Foreskin fibroblast (primary cell): ENCODE measurements at places on chromosomes 2 and 18.
A peak's percentile ranks its signal among the peaks of the same experiment; 100 is the strongest.

DNA sequence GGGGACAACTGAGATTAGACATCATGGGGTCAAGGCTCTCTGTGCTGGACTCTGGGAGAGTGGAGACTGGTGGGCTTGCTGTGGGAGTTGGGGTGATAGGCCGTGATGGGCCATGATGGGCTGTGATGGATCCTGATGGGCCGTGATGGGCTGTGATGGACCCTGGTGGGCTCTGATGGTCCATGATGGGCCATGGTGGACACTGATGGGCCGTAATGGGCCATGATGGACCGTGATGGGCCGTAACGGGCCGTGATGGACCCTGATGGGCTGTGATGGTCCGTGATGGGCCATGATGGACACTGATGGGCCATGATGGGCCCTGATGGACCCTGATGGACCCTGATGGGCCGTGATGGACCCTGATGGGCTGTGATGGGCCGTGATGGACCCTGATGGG lies 18.5 kb downstream of the LPIN1 start:
- no peak for DNase-seq

- no peak for DNase-seq
These were observed 5.5 kb downstream of the UBE2E3 start for GRCh38 chr2:180985771-180986395.

DNA sequence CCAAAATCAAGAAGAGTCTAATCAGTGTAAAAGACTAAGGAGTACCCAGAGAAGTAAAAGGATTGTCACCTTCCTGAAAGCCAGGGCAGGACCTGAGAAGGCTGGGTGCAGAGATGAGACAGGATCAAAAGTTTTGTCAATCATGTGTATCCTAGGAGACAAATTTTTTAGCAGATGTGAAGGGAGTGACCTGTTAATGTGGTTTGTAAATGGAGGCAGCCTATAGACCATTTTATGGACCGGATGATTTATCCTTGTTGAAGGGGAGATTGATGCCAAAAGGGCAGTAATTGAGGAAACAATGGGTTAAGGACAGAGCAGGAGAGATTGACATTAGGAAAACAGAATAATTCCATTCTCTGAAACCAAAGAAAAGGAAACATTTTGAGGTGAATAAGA lies 813 bp downstream of the NDC80 start:
- no peak for DNase-seq

GRCh38 chr2:217980591-217980990 lies 22.2 kb downstream of the TNS1 start:
- no peak for DNase-seq

GRCh38 chr2:46257476-46257875 lies 39.7 kb upstream of the EPAS1 start:
- DNase-seq: peak; percentile 67
